AML-193 (cell line): ENCODE measurements at places on chromosomes 2 and 18.

GRCh38 chr2:16671760-16672159 is 6.1 kb upstream of the CYRIA start:
- no peak for DNase-seq

- no peak for DNase-seq
Observed at GRCh38 chr2:39260087-39260486, 16.3 kb upstream of the CDKL4 start.

DNA sequence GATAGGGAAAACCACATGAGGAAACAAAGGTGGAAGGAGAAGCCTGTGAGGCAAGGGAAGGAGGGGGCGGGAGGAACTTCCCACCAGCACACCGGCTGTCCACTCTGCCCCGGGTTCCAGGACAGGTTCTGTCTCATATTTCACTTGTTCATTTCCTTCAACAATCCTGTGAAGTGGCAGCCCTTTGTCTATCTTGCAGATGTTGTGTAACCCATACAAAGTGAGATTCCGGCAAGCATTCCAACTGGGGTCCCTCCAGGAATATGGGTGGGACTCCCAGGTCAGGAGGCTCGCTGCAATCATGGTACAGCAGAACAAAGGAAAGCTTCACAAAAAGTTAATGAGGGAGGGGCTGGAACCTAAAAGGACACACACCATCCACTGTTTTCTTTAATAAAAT is 271.3 kb upstream of the PXDN start:
- DNase-seq: no peak

DNA sequence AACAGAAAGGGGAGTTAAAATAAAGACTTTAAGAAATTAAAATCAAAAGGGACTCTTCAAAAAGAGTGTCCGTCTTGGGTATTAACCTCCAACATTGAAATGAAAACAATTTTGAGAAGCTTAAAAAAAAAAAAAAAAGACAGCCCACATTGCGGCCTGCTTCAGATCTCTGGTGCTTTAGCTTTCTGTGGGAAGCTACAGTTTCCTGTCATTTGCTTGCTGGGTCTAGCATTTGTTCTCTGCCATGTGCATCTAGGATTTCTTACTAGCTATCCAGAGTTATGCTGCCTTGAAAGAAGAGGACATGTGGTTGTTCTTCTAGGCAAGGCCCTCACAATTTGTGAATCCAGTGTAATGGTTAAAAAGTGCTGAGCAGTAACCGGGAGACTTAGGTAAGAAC is 375.3 kb downstream of the SLC4A3 start:
- no peak for DNase-seq

GRCh38 chr2:75465317-75465984 is 95.3 kb downstream of the EVA1A start:
- DNase-seq: no peak

DNA sequence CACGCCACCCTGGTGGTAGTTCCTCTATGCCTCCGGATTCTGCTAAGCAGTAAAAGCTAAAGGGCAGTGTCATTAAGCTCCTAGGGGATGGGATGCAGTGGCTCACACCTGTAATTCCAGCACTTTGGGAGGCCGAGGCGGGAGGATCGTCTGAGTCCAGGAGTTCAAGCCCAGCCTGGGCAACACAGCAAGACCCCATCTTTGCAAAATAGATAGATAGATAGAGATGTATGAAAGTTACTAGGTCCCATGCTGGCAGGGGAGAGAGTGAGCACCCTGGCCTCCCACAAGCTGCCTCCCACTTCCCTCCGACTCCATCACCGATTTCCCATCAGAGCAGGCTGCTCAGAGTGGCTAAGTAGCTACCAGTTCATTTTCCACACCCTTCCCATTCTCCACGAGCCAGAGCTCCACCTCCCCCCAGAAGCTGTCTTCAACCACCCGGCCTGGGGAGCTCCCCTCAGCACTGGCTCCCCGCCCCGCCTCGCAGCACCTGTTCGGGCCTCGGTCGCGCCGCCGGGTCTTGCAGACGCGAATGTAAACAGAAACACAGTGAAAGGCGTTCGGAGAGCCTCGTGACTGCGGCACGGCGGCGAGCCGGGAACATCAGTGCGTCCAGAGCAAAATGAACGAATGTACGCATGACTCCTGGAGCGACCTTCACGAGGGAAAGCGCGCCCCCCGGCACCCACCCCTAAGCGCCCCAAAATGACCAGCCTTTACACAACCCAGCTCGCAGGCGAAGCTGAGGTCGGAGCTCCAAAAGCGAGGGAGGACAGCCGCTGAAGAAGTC is 598 bp upstream of the CEP68 start:
- peak; percentile 23 for DNase-seq

GRCh38 chr2:145827235-145827634 is 1307.3 kb upstream of the ZEB2 start:
- no peak for DNase-seq

DNA sequence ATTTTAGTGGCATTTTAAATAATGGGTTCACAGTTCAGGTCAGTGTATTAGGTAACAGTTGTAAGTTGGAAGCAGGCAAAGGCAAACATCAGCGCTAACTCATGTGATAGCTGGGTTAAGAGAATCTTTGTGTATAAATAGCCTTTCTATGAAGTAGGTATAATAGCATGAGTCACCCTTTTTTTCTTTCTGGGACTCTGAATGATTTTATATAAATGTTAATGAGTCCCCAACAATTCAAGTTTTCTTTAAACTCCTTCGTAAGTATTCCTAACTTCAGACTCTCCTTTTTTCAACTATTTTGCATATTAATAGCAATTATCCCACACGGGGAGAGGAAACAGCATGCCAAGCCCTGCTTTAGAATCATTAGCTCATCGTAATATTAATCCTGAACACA is 384.3 kb downstream of the PIK3C3 start:
- no peak for DNase-seq

GRCh38 chr2:70643715-70644114 is 90.1 kb upstream of the TGFA start:
- DNase-seq: peak; percentile 11

- DNase-seq: no peak
Observed at GRCh38 chr2:238700117-238700457, 147.8 kb upstream of the TWIST2 start.

- no peak for DNase-seq
Observed at GRCh38 chr2:60966507-60967405, 50.8 kb upstream of the PEX13 start.

GRCh38 chr2:122028371-122029100 is 273.1 kb downstream of the TSN start:
- no peak for DNase-seq

GRCh38 chr2:213034585-213034984 is 116.8 kb downstream of the IKZF2 start:
- DNase-seq: no peak
